ENCODE measurements at places on chromosomes 1 and 21. TPM values are rescaled to one million over a fixed set of nuclear protein-coding genes. Genes with fewer than 3 reads are reported as not detected.

DNA sequence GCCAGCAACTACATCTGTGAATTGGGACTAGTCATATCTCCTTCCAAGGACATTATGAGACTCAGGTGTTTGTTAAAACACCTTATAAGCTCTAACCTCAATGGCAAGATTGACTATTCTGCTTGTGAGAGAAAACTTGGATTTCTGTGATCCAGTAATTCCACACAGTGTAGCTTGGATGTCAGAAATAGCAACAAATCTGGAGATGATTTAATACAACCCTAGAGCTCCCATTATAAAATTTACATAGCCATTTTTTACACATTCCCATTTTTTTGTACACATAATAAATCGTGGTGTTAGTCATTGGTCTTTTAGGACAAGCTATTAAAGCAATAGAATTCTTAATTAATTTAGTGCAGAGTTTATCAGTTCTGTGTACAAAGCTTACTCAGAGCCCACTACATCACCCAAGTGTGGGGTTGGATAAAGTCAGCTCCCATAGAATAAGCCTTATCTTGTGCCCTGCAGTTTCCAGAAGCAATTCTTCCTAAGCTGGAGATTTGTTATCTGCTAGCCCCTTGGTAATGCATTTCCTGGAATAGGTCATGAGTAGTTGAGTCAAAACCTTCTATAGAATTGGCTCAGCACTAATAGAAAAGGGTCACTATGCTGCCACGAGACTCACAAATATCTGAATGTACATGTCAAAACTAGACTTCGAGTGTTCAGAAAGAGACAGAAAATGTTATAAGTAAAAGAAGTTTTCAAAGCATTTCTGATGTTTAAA lies 434.0 kb upstream of the RUNX1 start:
- DNase-seq: no peak
- H3K4me1 ChIP-seq: 0 out of 2 replicates have a peak, but pooled peaks cover 5% of the 10 kb centered on the region
- H3K4me3 ChIP-seq: no peak overlapping the region
- H3K36me3 ChIP-seq: peaks cover 23% of the 10 kb centered on the region

- no peak overlapping the region for H3K27ac ChIP-seq
- H3K36me3 ChIP-seq: peaks cover 3% of the 10 kb centered on the region
- DNase-seq: no peak
- no peak overlapping the region for H3K4me3 ChIP-seq
- no peaks in the 10 kb centered on the region for H3K4me1 ChIP-seq
Observed at GRCh38 chr21:22250355-22250754, 1252.1 kb downstream of the NCAM2 start.

GRCh38 chr1:3115275-3116149 lies 46.5 kb downstream of the PRDM16 start:
- H3K36me3 ChIP-seq: no peaks in the 10 kb centered on the region
- no peak overlapping the region for H3K27ac ChIP-seq
- DNase-seq: no peak

- H3K36me3 ChIP-seq: peaks cover 34% of the 10 kb centered on the region
- H3K27me3 ChIP-seq: peaks cover 3% of the 10 kb centered on the region
- H3K4me3 ChIP-seq: peak within 1 kb of the TSS; percentile 67
- no peaks in the 10 kb centered on the region for H3K4me1 ChIP-seq
Observed at GRCh38 chr1:224929335-224930237, at the start of gene DNAH14. TSS of gene DNAH14 (plus strand) at chr1:224929675. CDS start at chr1:224952703, 23,028 bp downstream.

- no peaks in the 10 kb centered on the region for H3K36me3 ChIP-seq
- H3K27me3 ChIP-seq: no peaks in the 10 kb centered on the region
- no peak overlapping the region for H3K4me3 ChIP-seq
Observed at GRCh38 chr1:45531873-45532272, 10.2 kb upstream of the PRDX1 start.

DNA sequence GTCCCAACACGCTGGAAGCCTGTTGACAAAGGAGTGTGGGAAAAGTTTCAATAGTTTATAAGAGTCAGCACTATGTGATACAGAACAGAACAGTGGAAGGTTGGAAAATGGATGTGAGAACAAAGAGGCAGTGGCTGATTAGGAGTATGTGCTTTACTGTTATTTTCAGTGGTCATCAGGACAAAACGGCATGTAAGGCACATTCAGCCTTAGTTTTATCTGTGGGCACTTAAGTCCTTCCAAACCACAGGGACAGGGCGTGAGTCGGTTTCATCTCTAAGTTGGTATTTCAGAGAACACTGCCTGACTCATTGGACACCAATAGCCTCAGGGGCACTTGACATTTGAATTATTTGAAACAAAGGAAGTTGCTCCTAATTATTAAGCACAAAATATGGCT lies 306.9 kb downstream of the ASTN1 start:
- no peaks in the 10 kb centered on the region for H3K4me1 ChIP-seq
- no peaks in the 10 kb centered on the region for H3K36me3 ChIP-seq
- no peak overlapping the region for H3K27ac ChIP-seq
- H3K27me3 ChIP-seq: no peaks in the 10 kb centered on the region
- no peak overlapping the region for H3K4me3 ChIP-seq

GRCh38 chr1:119646521-119647227 lies 1.4 kb downstream of the ZNF697 start:
- DNase-seq: no peak
- peaks cover 46% of the 10 kb centered on the region for H3K4me1 ChIP-seq
- H3K4me3 ChIP-seq: peak overlapping the region; percentile 91

DNA sequence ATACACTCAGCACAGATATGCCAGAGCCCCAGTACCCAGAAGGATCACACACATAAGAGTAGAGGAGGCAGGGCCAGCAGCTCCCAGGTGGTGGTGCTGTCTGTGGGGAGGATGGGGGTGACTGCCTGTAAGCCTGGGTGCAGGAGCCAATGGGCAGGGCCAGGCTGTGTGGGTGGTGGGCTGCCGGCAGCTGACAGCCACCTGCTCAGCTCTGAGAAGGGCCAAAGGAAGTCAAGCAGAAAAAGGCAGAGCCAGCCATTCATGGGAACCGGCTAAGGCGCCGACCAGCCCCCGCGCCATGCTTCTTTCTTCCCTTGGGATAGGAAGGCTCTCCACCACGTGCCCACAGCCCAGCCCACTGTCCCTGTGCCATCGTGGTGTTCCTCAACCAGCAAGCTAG lies 14.1 kb downstream of the PIK3C2B start:
- DNase-seq: no peak
- no peak overlapping the region for H3K4me3 ChIP-seq
- no peak overlapping the region for H3K27ac ChIP-seq
- H3K27me3 ChIP-seq: no peaks in the 10 kb centered on the region
- no peaks in the 10 kb centered on the region for H3K36me3 ChIP-seq
- peaks cover 61% of the 10 kb centered on the region for H3K4me1 ChIP-seq

DNA sequence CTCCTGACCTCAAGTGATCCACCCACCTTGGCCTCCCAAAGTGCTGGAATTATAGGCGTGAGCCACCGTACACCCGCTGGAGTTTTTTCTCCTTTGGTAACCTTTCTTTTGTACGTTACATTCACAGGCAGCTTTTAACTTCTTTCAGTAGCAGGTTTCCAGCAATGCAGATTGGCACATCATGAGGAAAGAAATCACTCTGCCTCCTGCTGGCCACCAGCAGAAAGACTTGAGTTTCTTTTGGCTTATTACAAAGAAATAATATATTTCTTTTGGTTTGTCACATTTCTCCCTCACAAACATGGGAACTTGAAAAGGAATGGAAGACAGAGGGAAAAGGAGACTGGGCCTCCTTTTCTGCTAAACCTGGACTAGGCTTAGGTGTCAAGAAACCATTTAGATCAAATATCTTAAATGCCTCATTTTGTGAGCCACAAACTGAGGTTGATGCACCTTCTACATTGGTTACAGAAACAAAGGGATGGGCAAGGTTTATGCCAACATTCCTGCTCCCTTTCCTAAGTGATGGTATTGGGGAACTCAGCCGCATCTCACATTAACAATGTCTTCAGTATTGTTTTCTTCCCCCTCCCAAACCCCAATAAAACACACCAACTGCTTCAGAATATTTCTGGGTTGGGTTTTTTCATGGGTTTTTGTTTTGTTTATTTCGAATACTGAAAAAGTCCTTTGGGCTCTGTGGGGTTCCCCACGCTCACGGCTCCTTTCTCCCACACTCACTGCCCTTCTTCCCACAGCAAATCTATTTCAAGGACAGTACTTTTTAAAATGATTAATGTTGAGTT lies 7.7 kb downstream of the ENSA start:
- no peaks in the 10 kb centered on the region for H3K27me3 ChIP-seq
- peak; percentile 37 for DNase-seq
- peaks cover 46% of the 10 kb centered on the region for H3K4me1 ChIP-seq
- peak overlapping the region; percentile 93 for H3K27ac ChIP-seq

DNA sequence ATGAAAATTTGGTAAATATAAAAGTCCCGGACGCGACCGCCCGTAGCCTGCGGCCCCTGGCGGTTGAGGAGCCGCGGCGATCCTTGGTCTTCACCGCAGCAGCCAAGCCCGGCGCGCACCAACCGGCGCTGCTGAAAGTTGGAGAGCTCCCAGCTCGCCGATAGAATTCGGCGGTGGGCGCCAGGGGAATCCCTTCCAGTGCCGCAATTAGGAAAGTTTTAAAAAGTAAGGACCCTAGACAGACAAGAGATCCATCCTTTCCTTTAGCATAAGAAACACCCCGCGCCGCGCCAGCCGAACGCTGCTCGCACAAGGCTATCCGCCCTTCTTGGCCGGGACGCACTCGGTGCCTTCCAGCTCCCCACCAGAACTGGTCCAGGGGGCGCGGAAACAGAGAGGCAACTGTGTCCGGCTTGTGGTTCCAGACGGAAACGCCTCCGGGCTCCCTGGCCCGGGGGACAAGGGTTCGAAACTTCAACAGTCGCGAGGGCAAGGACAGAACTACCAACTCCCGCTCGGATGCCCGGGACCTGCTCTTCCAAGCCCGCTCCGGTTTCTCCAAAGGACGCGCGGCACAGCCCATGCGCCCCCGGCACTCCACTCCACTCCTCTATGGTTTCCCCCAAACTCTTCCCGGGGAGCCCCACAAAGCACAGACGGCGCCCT lies 1.7 kb downstream of the FAM78B start:
- peaks cover 55% of the 10 kb centered on the region for H3K27me3 ChIP-seq
- H3K4me3 ChIP-seq: peak overlapping the region; percentile 82
- H3K36me3 ChIP-seq: no peaks in the 10 kb centered on the region
- H3K4me1 ChIP-seq: peaks cover 21% of the 10 kb centered on the region

- peak overlapping the region; percentile 26 for H3K27ac ChIP-seq
- H3K4me3 ChIP-seq: no peak overlapping the region
- peaks cover 39% of the 10 kb centered on the region for H3K4me1 ChIP-seq
- no peak for DNase-seq
- no peaks in the 10 kb centered on the region for H3K36me3 ChIP-seq
- no peaks in the 10 kb centered on the region for H3K27me3 ChIP-seq
Observed at GRCh38 chr1:95311014-95311413, 77.0 kb downstream of the RWDD3 start.

DNA sequence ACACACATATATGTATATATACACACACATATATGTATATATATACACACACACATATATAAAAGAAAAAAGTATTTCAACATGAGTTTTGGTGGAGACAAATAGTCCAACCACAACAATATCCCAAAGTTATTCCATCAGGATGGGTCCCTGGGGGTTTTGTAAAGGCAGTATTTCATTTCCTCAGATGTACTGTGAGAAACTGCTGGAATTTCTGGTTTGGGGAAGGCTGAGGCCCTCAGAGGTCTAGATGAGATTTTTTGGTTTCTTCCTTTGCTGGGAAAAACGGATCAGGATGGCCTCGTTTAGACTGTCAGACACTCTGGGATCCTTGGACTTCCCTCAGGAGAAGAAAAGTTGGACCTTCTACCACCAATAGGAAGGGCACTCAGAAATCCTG lies 36.5 kb upstream of the TENT5B start:
- no peak overlapping the region for H3K4me3 ChIP-seq
- H3K27me3 ChIP-seq: no peaks in the 10 kb centered on the region
- peak overlapping the region; percentile 9 for H3K27ac ChIP-seq
- 0 out of 2 replicates have a peak, but pooled peaks cover 4% of the 10 kb centered on the region for H3K36me3 ChIP-seq
- H3K4me1 ChIP-seq: peaks cover 44% of the 10 kb centered on the region

DNA sequence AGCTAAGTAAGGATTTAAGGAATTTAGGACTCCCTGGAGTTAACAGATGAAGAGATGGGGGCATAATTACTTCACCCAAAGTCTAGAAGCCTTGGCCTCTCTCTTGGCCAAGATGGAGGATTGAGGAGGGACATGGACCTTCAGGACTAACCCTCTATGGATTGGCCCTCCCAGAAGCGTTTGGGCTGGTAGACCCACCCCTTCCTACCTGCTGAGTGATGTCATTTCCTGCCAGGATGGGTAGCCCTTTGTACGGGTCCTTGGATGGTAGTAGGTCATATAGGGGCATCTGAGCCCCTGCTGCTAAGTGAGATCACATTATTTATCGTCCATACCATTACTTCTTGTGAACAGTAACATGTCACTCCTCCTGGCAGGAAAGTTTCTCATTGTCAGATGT lies 17.7 kb downstream of the LURAP1 start:
- H3K27ac ChIP-seq: no peak overlapping the region
- no peaks in the 10 kb centered on the region for H3K27me3 ChIP-seq
- H3K36me3 ChIP-seq: no peaks in the 10 kb centered on the region
- H3K4me3 ChIP-seq: no peak overlapping the region
- H3K4me1 ChIP-seq: peaks cover 33% of the 10 kb centered on the region

DNA sequence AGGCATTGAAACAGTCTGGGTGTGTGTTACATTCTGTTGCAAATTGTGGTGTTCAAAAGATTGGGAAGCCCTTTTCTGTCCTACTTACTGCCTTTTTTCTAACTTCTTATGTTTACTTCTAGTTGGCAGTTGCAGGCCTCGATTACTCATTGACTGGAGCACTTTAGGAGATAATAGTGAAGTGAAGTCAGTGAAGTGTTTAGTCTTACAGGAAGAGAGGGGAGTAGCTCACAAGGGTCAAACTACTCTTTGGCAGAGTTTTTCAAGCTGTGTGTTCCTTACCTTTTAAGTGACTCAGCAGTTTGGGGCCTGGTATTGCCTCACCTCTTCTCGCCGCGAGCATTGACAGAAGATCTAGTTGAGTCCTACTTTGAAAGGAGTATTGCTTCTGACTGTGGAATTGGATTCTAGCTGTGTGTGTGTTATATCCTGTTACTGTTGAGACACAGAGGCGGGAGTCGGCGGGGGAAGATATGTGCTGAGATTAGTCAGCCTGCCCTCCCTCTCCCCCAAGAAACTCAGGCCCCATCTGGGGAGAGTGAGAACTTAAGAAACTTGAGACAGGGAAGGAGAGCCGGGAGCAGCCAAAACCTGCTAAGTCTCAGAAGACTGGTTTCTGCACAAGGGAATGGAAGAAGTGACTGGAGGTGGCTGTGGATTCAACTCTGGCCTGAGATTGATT lies 19.3 kb downstream of the AHCYL1 start:
- H3K4me3 ChIP-seq: peak overlapping the region; percentile 43
- H3K4me1 ChIP-seq: peaks cover 61% of the 10 kb centered on the region
- DNase-seq: peak; percentile 38
- H3K27me3 ChIP-seq: no peaks in the 10 kb centered on the region
- peaks cover under 1% of the 10 kb centered on the region for H3K36me3 ChIP-seq
- H3K27ac ChIP-seq: peak overlapping the region; percentile 91

GRCh38 chr1:234398849-234399381 lies 25.7 kb downstream of the COA6 start:
- H3K4me3 ChIP-seq: no peak overlapping the region
- H3K4me1 ChIP-seq: no peaks in the 10 kb centered on the region
- DNase-seq: no peak
- peaks cover 8% of the 10 kb centered on the region for H3K36me3 ChIP-seq

GRCh38 chr1:14704846-14705245 lies 106.4 kb downstream of the KAZN start:
- DNase-seq: no peak
- H3K4me1 ChIP-seq: peaks cover 4% of the 10 kb centered on the region
- H3K27ac ChIP-seq: no peak overlapping the region
- peaks cover 57% of the 10 kb centered on the region for H3K36me3 ChIP-seq

Gene INTS3
- 70.5 TPM for total RNA-seq

Gene IL12RB2
- 0.81 TPM for total RNA-seq

Gene DDI2
- total RNA-seq: 33.8 TPM

Gene HHIPL2
- total RNA-seq: 0.14 TPM

Gene NEK2
- 23.5 TPM for total RNA-seq

Gene KLHDC7A
- total RNA-seq: 10.9 TPM
